HEK293T (cell line): ENCODE measurements at places on chromosomes 2 and 18.
A peak's percentile ranks its signal among the peaks of the same experiment; 100 is the strongest.

GRCh38 chr18:78902795-78903435 lies 76.7 kb upstream of the SALL3 start:
- no peak for DNase-seq

DNA sequence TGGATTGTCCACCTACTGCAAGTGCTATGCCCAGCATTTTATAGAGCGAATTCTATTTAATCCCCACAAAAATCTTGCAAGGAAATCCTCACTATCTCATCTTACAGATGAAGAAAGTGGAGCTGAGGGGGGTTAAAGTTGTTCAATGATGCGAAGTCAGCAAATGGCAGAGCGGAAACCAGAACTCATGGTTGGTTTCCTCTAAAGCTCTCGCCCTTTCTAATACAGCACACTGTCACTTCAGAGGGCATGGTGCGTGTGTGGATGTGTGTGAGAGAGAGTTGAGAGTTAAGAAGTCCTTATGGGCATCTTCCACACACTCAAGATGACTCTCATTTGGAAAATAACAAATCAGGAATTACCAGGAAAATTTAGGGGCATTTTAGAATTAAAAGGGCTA lies 78.4 kb downstream of the TGFA start:
- DNase-seq = no peak

GRCh38 chr18:22547807-22548561 lies 130.3 kb upstream of the CTAGE1 start:
- peak; percentile 39 for DNase-seq

DNA sequence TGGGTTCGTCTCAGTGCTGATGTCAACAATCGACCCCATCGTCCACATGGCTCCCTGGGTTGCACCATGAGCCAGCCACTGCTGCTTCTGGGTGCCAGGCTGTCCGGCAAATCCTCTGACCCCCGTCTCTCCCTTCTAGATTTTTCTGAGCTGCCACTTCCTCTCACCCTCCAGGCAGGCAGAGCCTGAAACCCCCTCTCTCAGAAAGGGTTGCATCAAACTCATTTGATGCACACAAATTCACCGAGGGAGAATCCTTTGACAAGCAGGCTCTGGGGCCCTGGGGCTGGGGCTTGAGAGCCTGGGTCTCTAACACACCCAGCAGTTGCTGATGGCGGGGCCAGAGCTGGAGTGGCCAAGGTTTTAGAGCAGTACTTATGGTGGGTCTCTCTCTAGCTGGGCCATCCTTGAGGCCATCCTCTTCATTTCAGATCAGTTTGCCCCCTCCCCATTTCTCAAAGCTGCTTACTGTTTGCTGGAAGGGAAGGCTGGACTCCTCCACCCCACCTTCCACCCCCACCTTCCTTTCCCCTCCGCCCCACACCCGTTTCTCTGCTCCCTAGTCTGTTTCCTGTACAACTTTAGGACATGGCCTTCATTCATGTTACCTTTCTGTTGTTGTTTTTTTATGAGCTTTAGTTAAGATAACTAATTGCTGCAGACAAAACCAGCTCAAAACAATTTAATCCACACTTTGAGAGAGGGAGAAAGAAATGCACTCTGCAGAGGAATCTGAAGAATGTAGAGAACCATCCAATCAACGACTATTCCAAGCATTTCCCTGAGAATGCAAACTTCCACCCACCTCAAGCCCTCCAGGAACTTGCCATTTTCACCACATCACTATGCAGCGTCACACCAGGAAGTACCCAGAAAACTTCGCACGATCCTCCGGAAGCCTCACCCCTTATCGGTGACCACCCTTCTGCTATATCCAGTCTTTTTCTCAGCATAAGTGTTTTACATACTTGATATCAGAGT lies 69.5 kb downstream of the ARL4C start:
- no peak for DNase-seq

DNA sequence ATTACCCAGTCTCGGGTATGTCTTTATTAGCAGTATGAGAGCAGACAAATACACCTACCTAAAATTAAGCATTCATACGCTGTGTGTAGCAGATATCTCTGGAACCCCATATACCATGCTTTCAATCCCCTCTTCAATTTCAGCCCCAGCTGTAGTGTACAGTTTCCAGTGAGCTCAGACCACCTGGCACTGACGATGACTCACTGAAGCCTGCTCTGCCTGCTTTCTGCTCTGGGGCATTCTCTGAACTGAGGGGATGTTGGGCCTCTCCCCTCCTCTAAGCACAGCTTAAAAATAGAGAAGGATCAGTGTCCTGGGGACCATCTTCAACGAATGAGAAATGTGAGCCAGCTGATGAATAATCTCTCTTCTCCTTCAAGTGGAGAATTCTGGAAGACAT lies 8.7 kb upstream of the CCL20 start:
- no peak for DNase-seq

DNA sequence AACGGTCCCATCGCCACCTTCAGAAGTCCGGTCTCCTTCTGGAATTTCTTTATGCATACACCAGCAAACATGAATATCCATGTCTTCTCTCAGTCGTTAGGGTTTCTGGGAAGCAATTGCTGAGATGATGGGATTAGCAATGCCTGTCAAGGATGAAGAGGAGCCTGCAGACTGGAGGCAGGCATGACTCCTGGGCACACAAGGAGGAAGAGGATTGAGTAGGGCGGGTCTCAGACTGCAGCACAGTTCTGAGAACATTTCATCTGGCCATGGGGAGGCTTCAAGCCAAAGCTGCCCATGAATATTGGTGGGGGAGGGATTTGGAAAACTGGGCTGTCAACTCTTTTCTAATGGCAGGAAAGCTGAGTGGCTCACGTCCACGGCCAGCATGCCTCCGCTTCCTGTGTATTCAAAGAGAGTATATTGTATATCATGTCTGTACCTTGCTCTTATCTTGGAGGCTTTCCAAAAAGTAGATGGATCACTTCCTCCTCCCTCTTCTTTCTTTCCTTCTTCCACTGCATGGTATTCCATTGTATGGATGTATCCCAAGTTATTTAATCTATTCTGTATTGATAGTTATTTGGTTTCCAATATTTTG lies 24.5 kb downstream of the MC2R start:
- DNase-seq = no peak
